ENCODE measurements at places on chromosomes 12 and 14.
A peak's percentile ranks its signal among the peaks of the same experiment; 100 is the strongest.

GRCh38 chr12:31471823-31472222 is 119.1 kb downstream of the DENND5B start:
- DNase-seq = no peak

GRCh38 chr12:57754411-57755193 is at the start of gene MARCHF9:
MARCHF9 (plus strand) TSS chr12:57755103; CDS start chr12:57755529, 426 bp downstream.
- DNase-seq = peak; percentile 78

DNA sequence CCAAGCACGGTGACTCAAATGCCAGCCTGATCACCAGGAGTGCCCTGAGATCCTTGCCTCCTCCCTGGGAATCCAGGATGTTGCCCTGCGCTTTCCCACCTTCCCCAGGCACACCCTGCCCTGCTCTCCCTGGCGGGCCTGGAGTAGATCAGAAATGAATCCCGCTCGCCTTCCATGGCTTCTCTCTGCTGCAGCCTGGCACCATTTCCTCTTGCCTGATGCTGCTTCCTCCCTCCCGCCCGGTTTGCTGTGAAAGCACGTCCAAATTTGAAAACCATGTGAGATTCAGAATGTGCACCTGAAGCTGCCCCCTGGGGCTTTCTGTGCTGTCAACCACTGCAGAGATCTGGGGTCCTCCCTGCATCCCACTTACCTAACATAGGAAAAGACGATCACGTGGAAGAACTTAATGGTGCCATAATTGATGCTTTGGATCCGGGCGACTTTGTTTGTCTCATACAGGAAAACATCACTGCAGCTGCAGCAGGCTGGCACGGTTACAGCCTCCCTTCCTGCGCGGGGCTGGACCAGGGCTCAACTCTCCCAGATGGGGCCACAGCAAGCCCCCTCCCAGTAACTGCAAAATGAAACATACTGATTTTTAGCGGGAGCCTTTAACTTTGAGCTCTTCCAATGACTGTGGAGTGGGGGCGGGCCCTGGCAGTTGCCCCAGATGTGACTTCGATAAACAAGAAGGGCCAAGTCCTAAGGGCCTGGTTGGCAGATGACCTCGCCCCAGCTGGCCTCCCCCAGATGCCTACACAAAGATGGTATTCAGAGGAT is 24.9 kb upstream of the C12orf76 start:
- no peak for DNase-seq

DNA sequence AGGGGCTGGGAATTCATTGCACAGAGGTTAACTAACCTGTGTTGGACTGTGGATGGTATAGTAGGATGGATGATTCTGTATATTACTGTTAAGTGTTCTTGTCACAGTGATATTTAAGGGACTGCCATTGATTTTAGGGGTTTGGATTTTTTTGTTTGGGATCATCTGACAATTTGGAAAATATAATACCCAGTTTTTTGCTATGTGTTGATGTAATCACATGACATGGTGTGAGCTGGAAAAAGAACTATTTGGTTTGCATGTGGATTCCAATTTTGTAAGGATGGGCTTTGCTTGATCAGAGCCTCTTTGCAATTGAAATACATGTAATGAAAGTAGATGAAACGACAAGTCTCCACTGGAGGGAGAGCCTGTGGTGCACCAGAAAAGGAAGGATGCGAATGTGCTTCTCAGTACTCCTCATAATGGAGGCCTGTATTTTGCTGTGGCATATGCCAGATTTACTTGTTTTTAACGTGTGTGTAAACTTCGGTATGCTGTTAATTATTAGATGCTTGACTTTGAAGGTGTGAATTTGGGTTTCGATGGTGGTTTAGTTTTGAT is 2.7 kb downstream of the DYRK2 start:
- no peak for DNase-seq

- DNase-seq = no peak
Observed at GRCh38 chr12:88633312-88633711, 53.0 kb upstream of the KITLG start.

- no peak for DNase-seq
Observed at GRCh38 chr12:129378496-129378895, 525.2 kb downstream of the GLT1D1 start.

- no peak for DNase-seq
Observed at GRCh38 chr12:18576104-18576626, 161.6 kb downstream of the PLCZ1 start.

DNA sequence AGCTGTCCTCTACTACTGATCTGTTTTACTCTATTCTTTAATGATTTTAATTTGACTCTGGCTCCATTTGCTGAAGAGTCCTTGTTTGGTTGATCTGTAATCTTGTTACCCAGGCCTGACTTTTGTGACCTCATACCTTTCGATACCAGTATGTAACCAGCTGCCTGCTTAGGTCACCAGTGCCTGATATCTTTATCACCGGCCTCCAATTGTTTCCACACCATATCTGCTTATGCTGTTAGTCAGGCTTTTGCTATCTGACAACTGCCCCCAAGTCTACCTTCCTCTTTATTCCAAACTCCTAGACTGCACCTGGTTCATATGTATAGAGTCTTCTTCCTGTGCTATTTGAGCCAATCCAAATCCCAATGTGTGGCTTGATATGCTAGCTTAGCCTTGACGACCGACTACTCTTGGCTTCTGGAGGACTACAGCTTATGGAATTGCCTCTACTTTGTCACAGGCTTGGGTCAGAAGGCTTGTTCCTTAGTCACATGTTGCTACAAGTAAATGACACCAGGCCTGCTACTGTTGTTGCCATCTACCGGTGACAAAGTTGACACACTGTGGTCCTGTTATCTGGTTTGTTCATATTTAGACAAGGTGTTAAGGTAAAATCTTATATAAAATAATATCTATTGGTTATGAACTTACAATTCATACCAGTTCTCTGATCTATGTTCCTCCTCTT is 193.9 kb downstream of the TRHDE start:
- DNase-seq = no peak

DNA sequence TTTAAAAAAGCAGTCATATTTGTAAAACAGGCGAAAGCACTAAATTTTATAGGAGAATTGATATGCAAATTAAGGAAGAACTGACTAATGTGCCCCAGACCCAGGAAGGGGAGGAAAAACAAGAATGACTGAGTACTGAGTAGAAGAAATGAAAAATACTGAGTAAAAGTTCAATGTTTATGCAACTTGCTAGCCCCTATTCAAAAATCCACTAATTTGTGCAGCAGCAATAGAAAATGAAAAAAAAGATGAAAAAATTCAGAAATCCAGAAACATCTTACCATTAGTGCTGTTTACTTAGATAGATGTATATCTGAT is 6.1 kb downstream of the CHD8 start:
- no peak for DNase-seq

- DNase-seq = peak; percentile 21
Observed at GRCh38 chr12:112303004-112303403, 79.2 kb downstream of the HECTD4 start.

DNA sequence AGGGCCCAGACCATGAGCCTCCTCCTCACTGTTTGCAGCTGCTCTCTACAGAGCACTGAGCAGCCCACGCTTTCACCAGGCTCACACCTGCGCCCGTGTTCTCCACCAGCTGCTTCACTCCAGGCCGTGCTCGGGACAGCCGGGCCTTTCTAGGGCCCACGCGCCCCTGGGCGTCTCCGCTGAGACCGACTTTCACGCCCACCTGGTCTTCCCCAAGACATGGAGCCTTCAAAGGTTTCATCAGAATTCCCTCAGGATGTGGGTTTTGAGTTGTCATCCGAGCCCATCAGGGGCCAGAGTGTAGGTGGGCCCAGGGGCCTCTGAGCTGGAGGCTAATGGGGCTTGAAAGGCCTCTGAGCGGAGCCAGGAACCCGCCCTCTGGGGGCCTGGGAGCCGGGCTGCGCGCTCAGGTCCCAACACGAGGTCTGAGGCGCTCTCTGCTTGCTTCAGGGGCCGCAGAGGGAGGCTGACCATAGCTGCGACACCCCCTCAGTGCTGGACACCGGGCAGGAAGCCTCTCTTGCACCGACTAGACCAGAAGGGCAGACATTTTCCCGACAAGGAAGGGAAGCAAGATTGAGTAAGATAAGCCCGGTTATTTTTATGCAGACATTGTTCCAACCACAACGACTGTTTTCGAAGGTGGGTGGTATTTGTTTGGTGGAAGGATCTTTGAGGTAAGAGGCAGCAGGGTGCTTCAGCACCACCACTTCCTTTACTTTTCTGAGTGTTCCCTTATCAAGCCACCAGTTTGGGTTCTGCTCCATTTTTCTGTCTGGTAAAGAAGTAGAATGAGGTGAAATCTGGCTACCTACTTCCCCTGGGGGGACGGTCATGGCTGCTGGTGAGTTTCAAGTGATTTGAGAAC is 125.0 kb upstream of the FUT8 start:
- DNase-seq = peak; percentile 26
